ENCODE measurements at places on chromosomes 2 and 18. TPM values are rescaled to one million over a fixed set of nuclear protein-coding genes. Genes with fewer than 3 reads are reported as not detected.

The SLC5A7 gene
- not detected for total RNA-seq

The MGAT5 gene
- total RNA-seq: 91.0 TPM

DNA sequence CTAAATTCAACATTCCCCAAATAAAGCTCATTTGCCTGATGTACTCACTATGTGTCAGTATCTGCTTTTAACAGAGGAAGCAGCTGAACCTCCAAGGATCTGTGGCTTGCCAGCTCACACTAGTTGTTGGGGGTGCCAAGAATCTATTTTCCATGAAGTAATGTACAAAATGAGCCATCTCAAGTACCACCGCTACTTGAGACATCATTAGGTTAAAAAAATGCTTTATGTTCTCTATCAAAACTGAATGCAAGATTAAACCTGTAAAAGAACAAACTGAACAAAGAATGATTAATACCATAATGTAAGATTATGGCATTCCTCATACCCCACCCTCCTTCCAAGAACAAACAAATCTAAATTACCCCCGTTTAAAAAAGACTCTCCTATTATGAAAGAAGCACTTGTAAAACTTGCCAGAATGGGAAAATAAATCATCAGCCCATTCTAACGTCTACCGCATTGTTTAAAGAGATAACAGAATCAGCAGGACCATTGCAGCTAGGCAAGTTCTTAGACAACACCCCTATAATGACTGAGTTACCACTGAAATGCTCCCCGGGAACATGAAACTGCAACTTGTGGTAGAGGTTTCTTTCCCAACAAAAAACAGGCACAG, 471.6 kb downstream of the DLGAP1 start:
- H3K36me3 ChIP-seq: no peaks in the 10 kb centered on the region
- H3K4me1 ChIP-seq: no peaks in the 10 kb centered on the region
- H3K27me3 ChIP-seq: no peaks in the 10 kb centered on the region
- no peak for DNase-seq

GRCh38 chr2:207929923-207930322, 95.4 kb downstream of the PLEKHM3 start:
- H3K36me3 ChIP-seq: no peaks in the 10 kb centered on the region
- H3K27ac ChIP-seq: no peak overlapping the region
- no peaks in the 10 kb centered on the region for H3K4me1 ChIP-seq
- no peak overlapping the region for H3K4me3 ChIP-seq
- no peak for DNase-seq

DNA sequence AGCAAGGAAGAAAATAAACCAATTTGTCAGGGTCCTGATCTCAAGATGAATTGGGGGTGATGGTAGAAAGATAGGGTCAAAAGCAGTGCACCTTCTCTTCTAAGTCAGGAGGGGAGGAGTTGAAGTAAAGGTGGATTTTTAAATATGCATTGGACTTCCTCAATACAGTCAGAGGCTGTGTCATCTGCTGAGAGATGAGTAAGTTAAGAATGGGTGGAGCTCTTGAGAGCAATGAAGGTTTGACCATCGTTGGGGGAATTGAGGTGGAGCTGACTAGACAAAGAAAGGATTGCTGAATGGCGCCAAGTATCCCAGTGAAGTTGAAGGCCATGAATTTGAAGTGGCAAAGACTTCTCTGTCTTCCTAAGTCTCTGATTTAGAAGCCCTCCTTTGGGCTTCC, 18.4 kb upstream of the CPO start:
- H3K27ac ChIP-seq: no peak overlapping the region
- H3K4me3 ChIP-seq: no peak overlapping the region
- H3K36me3 ChIP-seq: no peaks in the 10 kb centered on the region
- no peaks in the 10 kb centered on the region for H3K27me3 ChIP-seq
- DNase-seq: no peak

DNA sequence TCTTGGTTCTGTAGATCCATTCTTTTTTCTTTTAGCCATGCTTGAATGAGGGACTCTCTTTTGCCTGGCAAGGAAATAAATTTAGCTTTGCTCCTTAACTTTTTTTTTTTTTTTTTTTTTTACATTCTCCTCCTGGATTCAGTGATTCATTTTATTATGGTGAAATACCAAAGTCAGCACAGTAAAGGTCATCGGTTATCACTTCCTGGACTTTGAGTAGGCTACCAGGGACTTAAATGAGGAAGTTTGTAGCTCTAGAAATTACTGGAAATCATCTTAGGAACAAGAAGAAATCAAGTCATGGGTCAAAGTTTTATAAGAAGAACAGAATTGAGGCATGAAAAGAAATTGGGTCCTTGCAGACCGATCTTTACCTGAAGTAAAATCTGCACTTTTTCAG, 75.0 kb downstream of the SOCS6 start:
- no peak for DNase-seq
- H3K36me3 ChIP-seq: no peaks in the 10 kb centered on the region
- H3K27ac ChIP-seq: no peak overlapping the region
- no peaks in the 10 kb centered on the region for H3K27me3 ChIP-seq
- no peaks in the 10 kb centered on the region for H3K4me1 ChIP-seq

GRCh38 chr18:10061566-10062140, 147.8 kb downstream of the VAPA start:
- H3K27ac ChIP-seq: no peak overlapping the region
- no peak for DNase-seq
- H3K27me3 ChIP-seq: no peaks in the 10 kb centered on the region
- no peak overlapping the region for H3K4me3 ChIP-seq
- H3K36me3 ChIP-seq: no peaks in the 10 kb centered on the region
- H3K4me1 ChIP-seq: peaks cover 50% of the 10 kb centered on the region

The DUSP28 gene
- total RNA-seq: 12.0 TPM

The SERPINB3 gene
- total RNA-seq: not detected

DNA sequence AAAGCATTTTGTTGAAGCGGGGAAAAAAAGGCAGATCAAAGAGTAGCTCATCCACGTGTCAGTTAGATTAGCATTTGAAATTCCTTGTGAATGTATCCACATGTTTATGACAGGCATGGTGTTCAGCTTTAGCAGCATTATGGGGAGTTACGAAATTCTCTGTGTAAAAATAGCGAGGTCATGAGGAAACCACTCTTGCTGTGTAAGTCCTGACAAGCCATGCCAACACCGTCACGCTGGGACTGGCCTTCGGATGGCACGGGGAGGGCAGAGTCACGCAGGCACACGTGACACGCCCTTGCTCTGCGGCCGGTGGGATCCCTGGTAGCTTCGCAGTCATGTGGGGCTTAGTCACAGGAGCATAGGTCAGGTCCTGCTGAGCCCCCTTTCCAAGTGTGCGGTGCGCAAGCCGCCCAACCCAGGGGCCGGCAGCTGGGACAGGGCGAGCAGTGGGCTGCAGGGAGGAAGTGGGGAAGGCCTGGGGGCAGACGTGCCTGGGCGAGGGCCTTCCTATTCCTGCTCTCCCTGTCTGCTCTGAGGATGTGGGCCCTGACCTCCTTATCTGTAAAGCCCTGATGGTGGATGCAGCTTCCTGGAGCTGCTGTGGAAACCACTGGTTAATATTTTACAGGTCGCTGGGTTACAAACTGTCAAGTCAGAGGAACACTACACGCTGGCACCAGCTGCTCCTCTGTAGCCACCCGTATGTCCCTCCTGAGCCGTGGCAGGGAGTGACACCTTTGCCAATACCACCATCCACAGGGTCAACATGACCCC, 18.0 kb downstream of the MBP start:
- no peak overlapping the region for H3K4me3 ChIP-seq
- DNase-seq: peak; percentile 97
- peak overlapping the region; percentile 98 for H3K27ac ChIP-seq
- H3K36me3 ChIP-seq: no peaks in the 10 kb centered on the region
- no peaks in the 10 kb centered on the region for H3K27me3 ChIP-seq

DNA sequence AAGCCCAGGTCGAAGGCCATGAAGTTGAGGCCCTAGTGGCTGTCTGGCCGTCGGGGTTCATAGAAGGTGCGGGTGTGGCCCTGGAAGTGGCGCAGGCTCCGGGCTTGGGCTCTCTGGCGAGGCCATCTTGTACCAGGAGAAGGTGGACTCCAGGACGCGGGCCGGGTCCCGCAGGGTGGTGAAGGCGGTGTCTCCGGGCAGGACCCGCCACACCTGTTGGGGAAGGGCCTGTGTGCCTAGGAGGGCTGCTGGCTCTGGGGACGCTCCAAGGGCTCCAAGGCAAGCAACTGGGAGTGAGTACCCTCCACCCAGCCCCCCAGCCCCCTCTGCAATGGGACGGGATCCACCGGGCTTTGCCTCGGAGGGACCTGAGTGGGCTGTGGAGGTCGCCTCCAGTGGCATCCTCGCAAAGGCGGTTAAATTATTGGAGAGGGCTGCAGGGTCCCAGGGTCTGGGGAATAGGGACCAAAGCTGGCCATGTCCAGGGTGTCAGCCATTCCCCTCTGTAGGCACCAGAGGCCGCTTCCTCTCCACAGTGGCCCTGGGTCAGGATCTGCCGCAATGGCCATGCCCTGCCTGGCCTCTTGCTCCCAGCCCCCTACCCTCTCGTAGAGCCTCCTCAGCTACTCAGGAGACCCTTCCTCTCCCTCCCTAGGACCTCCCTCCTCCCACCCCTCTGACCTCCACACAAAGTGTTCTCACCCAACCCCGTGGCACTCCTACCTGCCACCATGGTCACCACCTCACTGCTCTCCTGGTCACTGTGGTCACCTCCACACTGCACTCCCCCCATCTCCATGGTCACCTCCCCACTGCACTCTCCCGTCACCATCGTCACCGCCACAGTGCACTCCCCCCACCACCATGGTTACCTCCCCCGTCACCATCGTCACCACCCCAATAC, 10.3 kb downstream of the AQP12A start:
- no peak overlapping the region for H3K27ac ChIP-seq
- no peak overlapping the region for H3K4me3 ChIP-seq
- H3K36me3 ChIP-seq: no peaks in the 10 kb centered on the region
- no peaks in the 10 kb centered on the region for H3K27me3 ChIP-seq
- H3K4me1 ChIP-seq: no peaks in the 10 kb centered on the region

DNA sequence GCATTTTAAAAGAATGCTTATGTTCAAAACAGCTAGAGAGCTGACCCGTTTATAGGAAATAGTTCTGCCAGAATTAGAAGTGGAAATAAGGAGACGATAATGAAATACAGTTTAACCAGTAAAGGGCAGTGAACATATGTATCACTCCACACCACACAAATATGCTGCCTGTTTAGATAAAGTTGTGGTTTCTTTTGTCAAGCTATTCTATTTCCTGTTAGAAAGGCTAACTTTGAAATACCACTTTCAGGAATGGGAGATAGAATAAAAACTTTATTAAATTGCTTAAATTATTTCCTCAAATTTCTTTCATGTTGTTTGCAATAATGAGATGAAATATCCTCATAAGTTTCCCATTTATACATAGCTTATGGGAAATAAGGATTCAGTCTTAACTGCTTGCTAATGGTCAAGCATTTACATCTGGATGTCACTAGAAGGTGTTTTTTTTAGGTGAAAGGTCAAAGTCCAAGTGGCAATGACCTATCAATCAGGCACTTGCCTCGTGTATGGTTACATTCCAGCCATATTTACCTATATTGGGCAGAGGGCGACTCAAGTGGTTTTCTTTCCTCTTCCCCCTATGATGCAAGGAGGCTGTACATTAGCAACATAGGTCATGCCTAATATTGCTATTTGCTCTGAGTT, 148.9 kb downstream of the ZEB2 start:
- no peaks in the 10 kb centered on the region for H3K27me3 ChIP-seq
- H3K4me1 ChIP-seq: no peaks in the 10 kb centered on the region

GRCh38 chr2:47405757-47406156, 2.8 kb downstream of the MSH2 start:
- H3K27ac ChIP-seq: no peak overlapping the region
- H3K36me3 ChIP-seq: no peaks in the 10 kb centered on the region
- DNase-seq: no peak

- no peak overlapping the region for H3K27ac ChIP-seq
- no peaks in the 10 kb centered on the region for H3K27me3 ChIP-seq
- no peak for DNase-seq
Observed at GRCh38 chr2:57460396-57461276, 586.0 kb upstream of the VRK2 start.

DNA sequence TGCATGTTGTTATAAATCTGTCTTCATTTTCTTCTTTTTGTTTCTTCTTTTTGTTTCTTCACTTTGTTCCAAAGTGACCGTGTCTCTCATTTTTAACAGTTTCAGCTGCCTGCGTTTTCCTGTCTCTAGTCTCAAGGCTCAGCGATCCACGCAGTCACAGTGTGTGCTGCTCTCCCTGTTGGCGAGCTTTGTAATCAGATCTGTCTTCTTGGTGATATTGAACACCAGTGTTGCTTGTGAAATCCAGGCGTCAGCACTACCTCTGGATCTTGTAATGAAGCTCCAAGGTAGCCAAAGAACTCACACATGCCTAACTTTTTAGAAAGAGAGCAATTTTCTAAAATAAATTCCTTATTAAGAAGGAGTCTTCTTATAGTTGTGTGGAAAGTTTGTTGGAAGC, 13.2 kb downstream of the SNTG2 start:
- no peaks in the 10 kb centered on the region for H3K27me3 ChIP-seq
- H3K4me3 ChIP-seq: no peak overlapping the region
- H3K27ac ChIP-seq: no peak overlapping the region

The TET3 gene
- total RNA-seq: 3.9 TPM

The EDAR gene
- not detected for total RNA-seq

The APLF gene
- 4.2 TPM for total RNA-seq

- no peaks in the 10 kb centered on the region for H3K27me3 ChIP-seq
- no peak overlapping the region for H3K4me3 ChIP-seq
Observed at GRCh38 chr18:59446012-59446411, 86.9 kb upstream of the LMAN1 start.

DNA sequence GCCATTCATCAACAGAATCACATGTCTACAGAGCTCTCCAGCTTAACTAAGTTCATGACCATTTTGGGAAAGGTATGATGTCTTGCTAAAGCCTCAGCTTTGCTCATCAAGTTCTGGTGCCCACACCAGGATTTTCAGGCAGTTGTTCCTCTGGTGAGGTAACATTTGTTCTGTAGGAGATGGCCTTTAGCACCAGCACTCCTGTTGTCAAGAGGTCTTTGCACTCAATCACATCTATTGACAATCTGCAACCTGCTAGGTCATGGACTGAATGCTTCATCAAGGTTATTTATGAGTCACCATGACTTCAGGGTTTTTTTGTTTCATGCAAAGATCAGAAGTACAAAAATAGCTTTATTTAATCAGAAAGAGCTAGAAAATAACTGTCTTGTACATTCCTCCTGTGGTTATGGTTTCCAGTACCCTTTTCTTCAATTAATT, 36.6 kb upstream of the VIT start:
- H3K27ac ChIP-seq: no peak overlapping the region
- no peak for DNase-seq
- no peaks in the 10 kb centered on the region for H3K27me3 ChIP-seq
- peaks cover 3% of the 10 kb centered on the region for H3K4me1 ChIP-seq
- no peaks in the 10 kb centered on the region for H3K36me3 ChIP-seq
- H3K4me3 ChIP-seq: no peak overlapping the region

The LIPG gene
- total RNA-seq: 0.93 TPM

The AGXT gene
- total RNA-seq: not detected

The SERPINB4 gene
- not detected for total RNA-seq

Data from right atrium auricular region (tissue), 2 donors.